ENCODE measurements at places on chromosomes 2 and 18.

GRCh38 chr2:129796801-129797488, 182.5 kb upstream of the RAB6C start:
- ATAC-seq = no peak

- ATAC-seq = no peak
Measured at GRCh38 chr2:210713122-210713521, 156.7 kb downstream of the CPS1 start.

DNA sequence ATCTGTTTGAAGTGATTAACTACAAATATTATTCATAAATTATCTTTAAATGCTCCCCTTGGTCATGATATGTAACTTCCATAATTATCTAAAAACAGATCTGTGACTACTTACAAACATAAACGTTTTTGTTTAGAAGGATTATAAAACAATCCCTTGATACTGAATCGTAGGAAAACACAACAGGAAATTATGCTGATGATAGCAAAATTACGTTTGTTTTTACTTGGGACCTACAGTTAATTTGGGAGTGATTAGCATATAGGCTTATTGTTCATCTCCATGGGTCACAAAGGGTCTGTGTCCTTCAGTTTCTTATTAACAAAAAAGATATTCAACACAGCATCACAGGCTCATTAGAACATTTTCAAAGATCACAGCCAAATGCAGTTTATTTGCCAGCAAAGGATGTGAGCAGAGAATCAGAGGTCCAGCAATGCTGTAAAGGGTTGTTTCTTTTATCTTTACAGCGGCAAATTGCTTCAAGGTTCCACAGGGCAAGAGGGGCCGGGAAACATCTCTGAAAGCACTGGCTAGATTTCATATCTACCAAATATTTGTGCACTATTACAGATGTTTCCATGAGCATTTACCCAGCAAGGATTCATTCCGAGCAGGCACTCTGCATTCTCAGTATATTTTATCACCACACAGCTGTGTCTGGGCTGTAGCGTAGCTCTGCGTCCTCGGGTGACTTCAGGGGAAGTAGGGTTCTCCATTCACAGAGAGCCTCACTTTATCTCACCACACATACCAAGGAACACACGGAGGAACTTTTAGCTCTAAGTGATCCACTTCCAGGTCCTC, 4.1 kb downstream of the CCDC195 start:
- no peak for ATAC-seq

- ATAC-seq = no peak
Measured at GRCh38 chr18:78781601-78781960, 198.0 kb upstream of the SALL3 start.

GRCh38 chr18:79384151-79384807, 11.5 kb upstream of the NFATC1 start:
- ATAC-seq = peak; percentile 8

DNA sequence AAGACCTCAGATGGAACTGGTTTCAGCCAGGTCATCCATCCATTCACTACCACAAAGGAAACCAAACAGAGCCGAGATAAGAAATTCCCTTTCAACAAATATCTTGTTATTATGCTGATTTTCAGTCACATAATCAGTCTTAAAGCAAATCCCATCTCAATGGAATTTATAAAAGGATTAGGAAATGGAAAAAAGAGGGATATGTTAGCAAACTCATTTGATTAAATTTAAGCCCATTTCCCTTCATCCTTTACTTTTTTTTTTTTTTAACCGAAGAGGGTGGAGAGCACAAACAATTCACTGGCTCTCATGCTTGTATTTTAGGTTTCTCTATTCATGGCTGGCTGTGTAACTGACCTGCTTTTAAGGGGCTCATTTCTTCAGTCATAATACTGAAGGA, 109.0 kb upstream of the GATA6 start:
- ATAC-seq = no peak

- ATAC-seq = peak; percentile 4
Measured at GRCh38 chr2:41990688-41991087, 57.1 kb upstream of the PKDCC start.

GRCh38 chr2:143482771-143483170, 353.6 kb downstream of the ARHGAP15 start:
- no peak for ATAC-seq

- ATAC-seq = no peak
Measured at GRCh38 chr2:9667826-9668225, 37.0 kb upstream of the YWHAQ start.

- no peak for ATAC-seq
Measured at GRCh38 chr18:32303400-32303799, 113.6 kb downstream of the MEP1B start.

DNA sequence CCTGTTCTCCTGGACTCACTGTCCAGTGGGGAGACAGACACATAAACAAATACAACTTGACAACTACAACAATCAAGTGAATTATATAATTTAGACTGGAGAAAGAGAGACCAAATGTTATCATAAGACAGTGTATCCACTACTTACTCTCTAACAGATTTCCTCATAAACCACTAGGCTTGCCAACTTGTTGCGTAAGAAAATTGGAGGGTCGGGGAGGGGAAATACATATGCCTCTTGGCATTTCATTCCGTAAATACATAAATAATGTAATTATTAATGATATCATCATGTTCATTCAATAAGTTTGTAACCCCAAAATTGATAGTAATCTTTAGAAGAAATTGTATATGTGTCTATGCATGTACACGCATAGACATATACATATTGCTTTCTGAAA, 14.9 kb downstream of the RAB6D start:
- no peak for ATAC-seq

DNA sequence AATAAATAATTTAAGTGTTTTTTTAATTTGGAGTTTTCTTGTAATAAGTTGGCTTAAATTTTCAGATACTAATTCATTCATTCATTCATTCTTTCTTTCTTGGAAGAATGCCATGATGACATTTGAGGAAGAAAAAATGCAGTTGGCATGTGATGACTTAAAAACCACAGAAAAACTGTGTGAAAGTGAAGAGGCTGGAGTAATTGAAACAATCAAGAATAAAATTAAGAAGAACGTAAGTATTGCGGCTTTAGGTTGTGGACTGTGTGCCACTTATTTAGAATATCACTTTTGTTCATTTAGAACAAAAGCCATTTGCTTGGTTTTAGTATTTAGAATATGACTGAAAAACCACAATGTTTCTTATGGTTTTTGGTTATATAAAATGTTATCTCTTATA, 51.4 kb downstream of the TTC39C start:
- ATAC-seq = no peak

DNA sequence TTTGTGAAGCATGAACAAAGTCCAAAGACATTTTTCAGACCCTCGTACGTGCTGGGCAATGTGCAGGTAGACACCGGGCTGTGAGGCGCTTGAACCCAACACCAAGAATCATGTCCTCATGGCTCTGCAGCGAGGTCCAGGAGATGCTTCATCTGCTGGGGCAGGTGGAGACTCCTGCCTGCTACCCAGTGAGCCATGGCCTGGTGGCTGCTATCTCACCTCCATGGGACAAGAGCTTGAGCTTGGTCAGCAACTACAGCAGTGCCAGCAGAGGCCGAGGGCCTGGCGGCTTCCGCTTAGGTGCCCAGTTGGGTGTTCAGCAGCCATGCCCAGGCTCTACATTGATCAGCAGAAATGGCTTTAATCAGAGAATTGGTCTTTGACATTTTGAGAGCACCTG, 281.0 kb upstream of the HS6ST1 start:
- ATAC-seq = no peak

DNA sequence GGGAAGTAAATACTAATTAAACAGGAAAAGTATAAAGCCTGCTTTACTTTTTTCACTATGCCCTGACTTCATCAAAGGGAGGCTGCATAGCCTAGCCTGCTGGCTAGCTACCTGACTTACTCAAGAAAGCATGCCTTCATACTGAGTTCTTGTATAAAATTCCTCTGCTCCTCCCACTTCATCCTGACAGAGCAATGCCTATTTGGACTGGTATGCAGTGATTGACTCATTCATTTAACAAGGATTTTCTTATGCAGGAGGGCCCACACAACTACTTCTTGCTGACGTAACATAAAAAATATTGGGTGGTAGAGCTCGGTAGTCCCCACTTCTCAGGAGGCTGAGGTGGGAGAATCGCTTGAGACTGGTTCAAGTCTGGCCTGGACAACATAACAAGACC, 70.5 kb downstream of the PRPF40A start:
- peak; percentile 24 for ATAC-seq

- peak; percentile 19 for ATAC-seq
Measured at GRCh38 chr2:166917415-166917814, 29.1 kb downstream of the XIRP2 start.

DNA sequence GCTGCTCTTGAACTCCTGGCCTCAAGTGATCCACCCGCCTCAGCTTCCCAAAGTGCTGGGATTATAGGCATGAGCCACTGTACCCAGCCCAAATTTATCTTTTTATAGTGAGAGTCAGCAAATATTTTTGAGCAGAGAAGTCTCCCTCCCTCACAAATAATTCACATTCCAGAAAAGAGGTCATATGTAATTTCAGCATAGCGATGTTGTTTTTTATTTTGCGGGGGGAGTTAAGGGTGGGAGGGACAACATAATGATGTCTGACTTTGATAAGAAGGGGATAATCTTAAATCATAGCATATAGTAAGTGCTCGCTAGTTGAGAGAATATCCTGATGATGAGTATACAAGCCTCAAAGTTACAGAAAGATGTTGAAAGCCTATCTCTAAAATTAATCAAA, 1090.2 kb upstream of the ACVR2A start:
- no peak for ATAC-seq

DNA sequence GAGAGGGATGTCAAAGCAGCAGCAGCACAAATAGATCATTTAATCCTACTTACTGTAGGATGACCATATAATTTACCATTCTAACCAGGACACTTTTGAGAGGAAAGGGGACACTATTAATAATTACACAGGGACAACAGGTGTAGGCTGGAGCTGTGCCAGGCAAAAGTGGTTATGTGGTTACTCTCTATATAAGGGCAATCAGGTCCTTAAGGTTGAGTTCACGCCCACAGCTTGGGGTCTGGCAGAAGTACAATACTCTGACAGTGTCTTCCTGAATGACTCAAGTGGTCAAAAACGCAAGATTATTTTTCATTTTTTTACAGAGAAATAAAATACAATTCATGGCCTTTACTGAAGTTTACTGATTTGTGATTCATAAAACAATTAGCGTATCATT, 2.8 kb downstream of the PREPL start:
- ATAC-seq = no peak

GRCh38 chr2:69097148-69097610, 84.2 kb downstream of the ANTXR1 start:
- ATAC-seq = no peak

DNA sequence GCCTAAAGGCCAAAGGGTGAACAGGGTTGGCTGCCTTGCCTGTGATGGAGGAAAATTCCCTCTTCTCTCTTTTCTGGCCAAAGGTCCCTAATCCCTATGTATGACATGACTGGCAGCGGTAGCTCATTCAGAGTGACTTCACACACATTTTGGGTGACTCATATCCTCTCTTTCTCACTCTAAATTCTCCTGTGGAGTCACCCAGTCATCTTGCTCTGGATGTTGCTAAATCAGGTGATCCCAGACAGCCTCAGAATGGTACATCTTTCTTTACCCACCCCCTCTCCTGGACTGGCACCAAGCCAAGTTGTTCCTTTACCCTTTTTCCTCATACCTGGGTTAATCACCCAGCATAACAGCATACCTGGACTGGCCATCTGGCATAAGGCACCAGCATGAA, 77.2 kb downstream of the NEURL3 start:
- peak; percentile 64 for ATAC-seq

DNA sequence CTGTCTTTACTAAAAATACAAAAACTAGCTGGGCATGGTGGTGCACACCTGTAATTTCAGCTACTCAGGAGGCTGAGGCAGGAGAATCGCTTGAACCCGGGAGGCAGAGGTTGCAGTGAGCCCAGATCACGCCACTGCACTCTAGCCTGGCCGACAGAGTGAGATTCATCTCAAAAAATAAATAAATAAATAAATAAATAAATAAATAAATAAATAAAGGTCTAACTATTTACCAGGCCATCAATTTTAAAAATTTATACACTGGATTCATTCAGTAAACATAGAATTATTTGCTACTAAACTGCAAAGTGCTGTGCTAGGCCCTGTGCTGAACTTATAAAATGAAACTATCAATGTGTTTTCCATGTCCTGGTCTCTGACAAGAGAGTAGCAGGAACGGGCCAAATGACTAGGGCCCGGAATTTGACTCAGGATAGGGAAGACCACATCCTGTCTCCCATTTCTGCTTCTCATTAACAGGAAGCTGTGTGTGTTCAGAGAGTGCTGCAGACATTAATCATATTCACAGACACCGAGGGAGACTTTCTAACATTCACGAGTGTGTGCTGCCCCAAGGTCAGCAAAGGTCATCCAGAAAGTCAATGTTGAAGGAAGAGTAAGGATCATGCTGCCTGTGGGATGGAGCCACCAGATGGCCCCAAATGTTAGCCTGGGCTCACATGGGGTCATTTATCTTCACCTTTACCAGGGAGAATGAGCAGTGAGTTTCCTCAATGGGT, 95.8 kb downstream of the SPP2 start:
- peak; percentile 70 for ATAC-seq

- ATAC-seq = no peak
Measured at GRCh38 chr2:33042265-33042664, 95.5 kb downstream of the LTBP1 start.

GRCh38 chr2:192983173-192983572, 788.4 kb upstream of the TMEFF2 start:
- no peak for ATAC-seq

- peak; percentile 51 for ATAC-seq
Measured at GRCh38 chr2:54657664-54658083, 65.8 kb upstream of the EML6 start.

- ATAC-seq = no peak
Measured at GRCh38 chr2:98172951-98173350, 86.0 kb downstream of the VWA3B start.

GRCh38 chr2:30272761-30273573, 41.6 kb downstream of the LBH start:
- ATAC-seq = peak; percentile 62

DNA sequence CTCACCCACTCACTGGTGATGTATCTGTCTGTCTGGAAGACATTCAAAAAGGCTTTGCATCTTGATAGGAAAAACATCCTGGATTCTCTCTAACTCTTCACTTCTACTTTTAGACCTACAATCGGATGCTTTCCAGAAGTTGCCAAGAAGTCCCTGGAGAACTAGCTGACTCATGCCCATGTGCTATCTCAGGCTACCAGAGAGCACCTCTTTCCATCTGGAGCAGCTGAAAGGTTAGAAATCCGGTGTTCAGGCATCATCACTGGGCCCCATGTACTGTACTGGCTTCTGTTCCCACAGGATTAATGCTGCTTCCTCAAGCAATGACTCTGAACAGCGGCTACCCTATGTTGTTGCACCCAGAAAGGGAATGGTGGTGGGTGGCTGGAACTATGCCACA, 259.0 kb downstream of the NBAS start:
- ATAC-seq = no peak

DNA sequence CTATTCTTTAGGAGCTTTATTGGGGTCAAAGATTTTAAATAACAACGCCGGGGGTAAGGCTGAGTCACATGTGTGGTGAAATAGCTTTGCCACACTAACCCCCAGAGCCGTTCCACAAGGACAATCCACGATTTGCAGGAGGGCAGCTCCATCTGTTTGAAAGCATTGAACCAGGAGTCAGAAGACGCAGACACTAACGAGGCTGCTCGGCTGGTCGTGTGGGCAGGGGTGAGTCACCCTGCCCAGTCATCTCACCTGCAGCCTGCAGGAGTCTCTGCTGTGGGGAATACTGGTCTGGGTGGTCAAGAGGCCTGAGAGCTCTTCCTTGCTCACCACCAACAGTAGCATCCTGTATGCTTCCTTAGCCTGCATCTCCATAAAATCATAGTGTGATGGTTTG, 149.2 kb upstream of the NCK2 start:
- ATAC-seq = no peak

- no peak for ATAC-seq
Measured at GRCh38 chr2:213104092-213104902, 47.1 kb downstream of the IKZF2 start.

GRCh38 chr2:26621469-26622199, 19.5 kb downstream of the CIB4 start:
- no peak for ATAC-seq

All from motor neuron (in vitro differentiated cells).